ENCODE measurements at places on chromosomes 13 and 19. TPM values are rescaled to one million over a fixed set of nuclear protein-coding genes. Genes with fewer than 3 reads are reported as not detected.

GRCh38 chr13:48626726-48627451 is 26.8 kb upstream of the CYSLTR2 start:
- DNase-seq, result no peak

- no peak for DNase-seq
Measured at GRCh38 chr13:51721496-51721895, 82.5 kb downstream of the DHRS12 start.

The KLK4 gene
- not detected for total RNA-seq

DNA sequence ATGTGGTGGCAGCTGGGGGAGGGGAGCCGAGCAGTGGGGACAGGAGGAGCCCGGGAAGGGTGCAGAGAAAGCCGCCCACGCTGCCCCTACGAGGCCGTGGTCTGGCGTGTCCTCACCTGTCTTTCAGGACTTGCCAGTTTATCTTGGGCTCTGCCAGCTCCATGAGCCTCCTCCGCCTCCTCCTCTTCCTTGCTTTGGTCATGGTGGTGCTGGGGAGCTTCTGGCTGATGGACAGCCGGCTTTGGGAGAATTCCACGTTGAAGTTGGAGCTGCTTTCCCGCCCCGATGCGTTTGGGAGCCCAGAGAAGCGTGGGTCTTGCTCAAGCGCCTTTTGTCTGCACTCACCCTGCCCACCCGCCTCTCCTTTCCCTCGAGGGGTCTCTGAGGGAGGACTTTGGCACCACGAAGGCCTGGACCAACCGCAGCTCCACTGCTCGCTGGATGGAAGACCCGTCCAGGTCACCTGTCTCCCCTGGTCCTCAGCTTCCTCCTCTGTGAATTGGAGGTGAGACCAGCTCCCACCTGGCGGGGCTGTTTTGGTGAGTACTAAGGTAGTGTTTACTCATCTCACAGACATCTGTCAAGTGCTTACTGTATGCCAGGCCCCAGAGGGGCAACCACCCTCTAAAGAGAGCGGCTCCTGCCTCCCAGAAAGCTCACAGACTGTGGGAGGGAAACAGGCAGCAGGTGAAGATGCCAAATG is 29.7 kb upstream of the MIER2 start:
- no peak for DNase-seq

GRCh38 chr13:73015805-73016204 is 43.0 kb upstream of the KLF5 start:
- no peak for DNase-seq

The LGALS16 gene
- total RNA-seq, result not detected

The ZNF221 gene
- total RNA-seq, result 0.34 TPM

GRCh38 chr13:105902396-105902795 is 633.1 kb downstream of the EFNB2 start:
- no peak for DNase-seq

GRCh38 chr13:33541962-33542308 is 256.4 kb upstream of the STARD13 start:
- DNase-seq, result no peak

DNA sequence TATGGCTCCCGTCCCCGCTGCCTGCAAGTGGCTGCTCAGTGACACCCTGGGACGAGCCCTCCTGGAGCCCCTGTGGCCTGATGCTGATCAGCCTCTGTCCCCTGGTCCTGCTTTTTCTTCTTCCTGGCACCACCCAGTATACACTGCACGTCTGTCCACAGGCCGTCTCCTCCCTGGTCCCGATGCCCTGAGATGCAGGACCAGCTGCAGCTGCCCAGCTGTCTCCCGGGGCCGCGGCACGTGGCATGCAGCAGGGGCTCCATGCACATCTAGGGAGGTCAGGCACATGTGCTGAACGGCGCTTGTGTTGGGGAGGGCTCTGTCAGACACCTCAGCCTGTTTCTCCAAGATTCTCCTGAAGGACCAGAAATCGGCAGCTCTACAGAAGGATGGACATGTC is 30.2 kb downstream of the ZFR2 start:
- DNase-seq, result no peak

The ERCC2 gene
- 9.6 TPM for total RNA-seq

DNA sequence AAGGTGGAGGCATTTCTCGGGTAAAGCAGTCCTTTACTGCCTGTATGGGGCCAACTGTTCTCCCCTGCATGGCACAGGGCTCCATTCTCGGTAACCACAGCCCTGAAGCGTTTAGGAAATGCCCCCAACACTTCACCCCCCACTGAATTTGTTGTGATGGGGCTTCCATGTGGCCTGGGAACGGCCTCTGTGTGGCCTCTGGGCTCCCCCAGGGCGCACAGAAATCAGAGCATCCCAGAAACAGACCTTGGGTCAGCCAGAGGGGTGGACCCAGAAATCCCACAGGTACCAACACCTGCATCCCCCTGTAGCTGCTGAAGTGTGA is 153.7 kb upstream of the VSTM2B start:
- DNase-seq, result no peak

- DNase-seq, result no peak
Measured at GRCh38 chr13:101218484-101218883, 197.8 kb downstream of the NALCN start.

Measured in CD4-positive, alpha-beta T cell (primary cell).